SIG-M5 (cell line): ENCODE measurements at places on chromosomes 5 and 9.

- no peak for DNase-seq
Measured at GRCh38 chr5:24804221-24804681, 159.5 kb upstream of the CDH10 start.

GRCh38 chr5:153632748-153633290, 142.3 kb downstream of the GRIA1 start:
- no peak for DNase-seq

DNA sequence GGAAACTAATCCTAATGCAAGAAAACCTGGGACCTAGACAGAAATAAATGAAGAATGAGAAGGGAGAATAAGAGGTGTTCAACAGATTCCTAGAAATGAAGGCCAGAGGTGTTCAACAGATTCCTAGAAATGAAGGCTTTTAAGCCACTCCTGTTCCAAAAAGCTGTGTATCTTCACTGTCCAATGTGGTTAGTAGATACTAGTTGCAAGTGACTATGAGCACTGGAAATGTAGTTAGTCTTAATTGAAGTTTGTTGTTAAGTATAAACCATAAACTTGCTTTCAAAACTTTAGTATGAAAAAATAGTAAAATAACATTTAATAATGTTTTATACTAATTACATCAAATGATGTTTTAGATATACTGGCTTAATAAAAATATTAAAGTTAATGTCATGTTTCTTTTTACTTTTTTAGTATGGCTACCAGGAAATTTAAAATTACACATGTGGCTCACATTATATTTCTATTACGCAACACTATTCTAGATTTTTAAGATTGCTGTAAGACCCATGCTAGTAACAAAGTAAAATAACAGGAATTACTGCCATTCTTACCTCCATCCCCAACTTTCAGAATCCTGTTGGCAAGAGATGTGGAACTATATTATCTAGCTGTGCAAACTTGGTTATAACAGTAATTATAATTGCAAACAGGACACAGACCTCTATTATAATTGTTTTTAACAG, 57.5 kb downstream of the RICTOR start:
- no peak for DNase-seq

DNA sequence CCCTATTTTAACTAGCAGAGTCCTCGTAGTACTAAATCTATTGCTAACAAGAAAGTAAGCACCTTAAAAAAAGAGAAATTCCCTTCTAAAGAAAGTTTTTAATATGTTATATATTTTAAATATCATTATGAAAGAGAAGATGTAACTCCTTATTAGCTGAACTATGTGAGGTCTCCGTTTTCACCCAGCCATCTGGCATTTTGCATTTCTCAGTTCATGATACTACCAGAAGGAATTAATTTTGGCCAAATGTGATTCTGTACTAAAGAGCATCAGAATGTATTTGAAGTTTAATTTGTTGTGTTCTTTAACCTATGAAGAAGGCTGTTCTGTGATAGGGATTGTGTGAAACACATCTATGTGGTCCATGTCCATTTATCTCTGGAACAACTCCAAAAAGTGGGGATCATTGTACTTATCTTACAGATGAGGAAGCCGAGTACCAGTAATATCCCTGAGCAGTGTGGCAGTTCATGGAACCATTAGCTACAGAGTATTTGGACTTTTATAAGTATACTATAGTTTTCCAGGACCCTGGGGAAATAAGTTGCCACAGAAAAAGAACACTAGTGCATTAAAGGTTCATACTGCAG, 29.8 kb downstream of the TNFAIP8 start:
- DNase-seq: no peak

- no peak for DNase-seq
Measured at GRCh38 chr5:143197260-143197656, 206.2 kb downstream of the NR3C1 start.

GRCh38 chr5:135671966-135672365, 93.2 kb upstream of the CXCL14 start:
- no peak for DNase-seq

- DNase-seq: peak; percentile 46
Measured at GRCh38 chr9:21443849-21444625, 3.8 kb downstream of the IFNA1 start.

DNA sequence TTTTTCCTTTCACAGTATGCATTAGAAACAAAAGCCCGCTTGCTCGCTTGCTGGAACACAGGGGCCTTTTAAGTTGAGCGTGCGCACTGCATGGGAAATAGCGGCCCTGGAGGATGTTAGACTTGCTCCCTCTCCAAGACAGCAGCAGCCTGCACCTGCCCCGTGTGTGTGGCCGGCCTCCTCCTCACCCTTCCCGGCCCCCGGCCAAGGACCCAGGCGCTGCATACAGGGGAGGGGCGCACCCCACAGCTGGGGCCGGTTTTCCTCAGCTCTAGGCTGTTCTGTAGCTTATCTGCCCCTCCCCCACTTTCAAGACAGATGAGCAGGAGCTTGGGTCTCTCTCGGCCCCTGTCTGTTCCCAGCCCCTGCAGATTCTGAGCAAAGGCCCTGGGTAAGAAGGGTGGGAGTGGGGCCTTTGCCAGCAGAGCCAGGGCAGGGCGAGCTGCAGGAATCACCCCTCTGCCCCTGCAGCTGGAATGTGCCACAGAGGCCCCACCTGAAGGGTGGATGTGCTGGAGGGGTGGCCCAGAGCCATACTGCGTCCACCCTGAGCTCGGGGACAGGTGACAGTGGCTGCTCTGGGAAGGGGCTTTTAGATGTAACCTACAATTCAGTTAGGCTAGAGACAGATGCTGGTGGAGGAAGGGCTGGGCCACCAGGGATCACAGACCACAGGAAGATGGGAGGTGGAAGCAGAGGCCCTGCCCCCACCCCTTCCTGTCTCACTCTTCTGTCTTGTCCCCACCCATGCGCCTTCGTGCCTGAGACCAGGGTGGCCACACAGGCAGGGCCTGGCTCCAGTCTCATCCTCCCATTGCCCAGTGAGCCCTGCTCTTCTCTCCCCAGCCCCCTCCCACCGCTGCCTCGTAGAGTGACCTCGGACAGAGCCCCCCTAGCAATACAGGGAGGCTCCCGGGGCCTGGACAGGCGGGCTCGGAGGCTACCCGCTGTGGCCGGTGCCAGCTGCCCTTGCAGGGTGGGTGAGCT, 132.4 kb downstream of the DAB2IP start:
- no peak for DNase-seq

GRCh38 chr5:154352960-154353548, 92.7 kb upstream of the SAP30L start:
- no peak for DNase-seq

- DNase-seq: no peak
Measured at GRCh38 chr5:42005561-42006153, 80.6 kb downstream of the FBXO4 start.

DNA sequence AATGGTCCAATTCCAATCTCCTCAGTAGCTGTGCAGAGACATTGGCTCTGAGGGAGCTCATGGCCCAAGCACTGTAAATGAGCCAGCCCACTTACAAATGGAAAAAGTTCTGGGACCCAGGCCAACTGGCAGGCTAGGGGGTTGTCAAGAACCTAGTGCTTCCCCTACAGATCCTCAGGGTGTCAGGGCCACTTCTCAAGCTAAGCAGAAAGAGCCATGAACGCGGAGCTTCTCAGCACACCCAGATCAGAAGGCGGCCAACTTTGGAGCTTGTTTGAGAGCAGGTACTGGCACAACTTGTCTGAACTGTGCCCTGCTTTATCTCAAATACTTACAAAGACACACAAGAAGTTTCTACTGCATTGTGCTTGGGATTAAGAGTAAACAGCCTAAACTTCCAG, 17.5 kb downstream of the TLE1 start:
- DNase-seq: no peak

GRCh38 chr5:177508837-177509236, 789 bp downstream of the DOK3 start:
- DNase-seq: no peak

DNA sequence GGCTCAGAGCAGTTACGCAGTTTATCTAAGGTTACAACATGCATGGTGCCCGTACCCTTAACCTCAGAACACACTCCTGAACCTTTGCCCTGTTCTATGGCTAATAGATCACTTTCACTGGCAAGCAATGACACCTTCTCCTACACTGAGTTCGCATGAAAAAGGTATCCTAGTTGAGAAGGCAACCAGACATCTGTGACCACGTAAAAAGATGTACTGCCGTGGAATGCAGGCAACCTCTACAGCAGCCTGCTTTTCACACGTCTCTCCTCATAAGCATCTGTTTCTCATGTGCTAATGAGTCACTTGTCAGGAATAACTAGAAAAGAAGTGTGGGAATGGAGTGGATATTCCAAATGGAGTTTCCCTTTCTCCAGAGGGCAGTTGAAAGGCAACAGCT, 71.4 kb downstream of the FBXO38 start:
- DNase-seq: no peak
